ENCODE measurements at places on chromosomes 3 and 15.

DNA sequence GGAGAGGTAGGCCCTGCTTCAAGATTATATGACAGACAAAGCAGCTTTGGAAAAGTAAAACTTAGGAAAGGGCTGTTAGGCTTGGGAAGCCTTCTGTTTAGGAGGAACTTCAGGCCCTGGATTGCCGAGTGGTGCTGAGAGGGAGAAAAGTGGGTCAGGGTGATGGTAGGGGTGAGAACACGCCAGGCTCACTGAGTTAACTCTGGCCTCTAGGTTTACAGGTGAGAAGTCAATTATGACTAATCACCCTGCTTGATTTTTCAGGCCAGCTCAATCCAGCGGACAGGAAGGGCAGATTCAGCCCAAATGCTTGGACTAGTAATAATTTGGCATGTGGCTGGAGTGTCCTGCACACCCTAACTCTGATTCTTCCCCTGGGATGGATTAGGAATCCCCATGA, 365.1 kb upstream of the LMCD1 start:
- DNase-seq, result no peak

DNA sequence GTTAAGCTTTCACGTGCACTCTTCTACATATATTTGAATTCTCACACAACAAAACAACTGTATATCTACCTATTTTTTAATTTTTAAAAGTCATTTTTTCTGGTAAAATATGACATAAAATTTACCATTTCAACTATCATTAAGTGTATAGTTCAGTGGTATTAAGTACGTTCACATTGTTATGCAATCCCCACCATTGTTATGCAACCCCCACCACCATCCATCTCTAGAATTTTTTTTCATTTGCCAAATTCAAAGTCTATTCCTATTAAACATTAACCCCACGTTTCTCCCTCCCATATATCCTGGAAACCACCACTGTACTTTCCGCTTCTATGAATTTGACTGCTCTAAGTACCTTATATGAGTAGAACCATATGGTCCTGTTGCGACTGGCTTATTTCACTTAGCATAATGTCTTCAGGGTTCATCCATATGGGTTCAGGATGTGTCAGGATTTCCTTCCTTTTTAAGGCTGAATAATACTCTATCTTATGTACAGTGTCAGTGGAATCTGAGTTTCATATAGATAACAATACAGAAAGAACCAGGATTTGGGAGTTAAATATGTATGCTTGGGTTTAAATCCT, 279.2 kb downstream of the DOCK3 start:
- no peak for DNase-seq

DNA sequence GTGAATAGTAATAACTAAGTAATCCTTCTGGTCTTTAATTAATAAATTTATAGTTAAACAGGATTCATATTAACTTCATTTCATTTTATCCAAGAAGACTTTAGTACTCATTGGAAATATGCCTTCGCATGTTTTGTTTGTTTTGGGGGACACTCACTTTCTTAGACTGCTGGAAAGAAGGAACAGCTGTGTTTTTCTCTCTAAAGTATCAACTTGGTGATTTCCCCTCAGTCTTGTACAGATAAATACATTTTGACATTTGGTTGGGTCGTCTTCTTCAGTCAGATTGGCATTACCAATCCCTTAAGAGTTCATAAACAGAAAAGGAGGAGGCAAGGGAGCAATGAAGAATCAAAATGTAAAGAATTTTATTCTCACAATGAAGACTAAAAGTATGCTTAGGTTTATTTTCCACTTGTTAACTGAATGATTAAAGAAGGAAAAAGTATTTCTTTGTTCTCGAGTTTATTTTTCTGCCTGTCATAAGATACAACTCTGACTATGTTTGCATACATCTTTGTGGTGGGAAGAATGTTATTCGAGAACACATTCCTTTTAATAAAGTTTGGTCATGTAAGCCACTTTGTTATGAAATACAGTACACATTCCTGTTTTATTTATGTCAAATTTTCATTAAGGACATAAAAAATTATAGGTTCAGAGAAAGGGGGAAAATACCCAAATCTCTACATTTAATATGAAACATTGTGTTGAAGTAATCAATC, 140.2 kb downstream of the GMNC start:
- DNase-seq, result no peak

GRCh38 chr15:89112341-89112971, 24.2 kb downstream of the ABHD2 start:
- no peak for DNase-seq

- DNase-seq, result no peak
Observed at GRCh38 chr15:69544365-69545113, 91.9 kb downstream of the RPLP1 start.

GRCh38 chr15:80402339-80402738, 1.8 kb upstream of the ARNT2 start:
- no peak for DNase-seq

- no peak for DNase-seq
Observed at GRCh38 chr15:67724691-67725375, 100.5 kb upstream of the SKOR1 start.

DNA sequence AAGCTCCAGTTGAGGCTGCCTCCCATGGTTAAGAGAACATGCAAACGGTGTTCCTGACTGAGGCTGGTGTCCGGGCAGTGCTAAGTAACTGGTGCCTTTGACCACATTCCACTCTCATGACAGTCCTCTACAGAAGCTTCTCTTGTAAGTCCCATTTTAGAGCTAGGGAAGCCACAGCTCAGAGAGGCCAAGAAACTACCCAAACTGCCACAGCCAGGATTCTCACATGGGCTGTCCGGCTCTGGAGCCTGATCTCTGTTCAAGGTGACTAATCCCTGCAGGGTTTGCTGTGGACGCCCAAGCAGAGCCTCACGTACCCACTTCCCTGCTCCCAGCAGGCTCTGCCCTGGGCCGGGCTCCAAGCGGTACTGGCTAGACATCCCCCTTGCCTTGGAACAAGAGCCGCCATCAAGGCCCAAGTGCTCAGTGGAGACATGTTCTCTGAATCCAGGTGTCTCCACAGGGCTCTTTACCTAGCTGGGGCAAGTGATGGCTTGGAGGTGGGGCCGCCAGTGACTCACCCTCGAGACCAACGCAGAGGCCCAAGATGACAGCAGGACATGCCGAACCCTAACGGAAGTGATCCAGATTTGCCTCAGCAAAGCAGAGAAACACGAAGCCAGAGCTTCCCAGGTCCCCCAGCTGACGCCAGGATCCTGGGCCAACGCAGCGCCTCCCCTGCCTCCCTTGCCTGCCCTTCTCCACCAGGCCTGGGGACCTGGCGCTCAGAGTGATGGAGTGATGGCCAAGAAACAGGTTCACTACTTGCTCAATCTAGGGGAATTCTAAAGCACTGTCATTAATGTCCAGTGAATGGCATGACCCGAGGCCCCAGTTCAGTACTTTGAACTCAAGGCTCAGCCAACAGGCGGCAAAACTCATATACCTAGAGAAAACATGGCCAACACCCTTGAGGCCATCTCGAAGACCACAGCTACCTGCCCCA, 24.4 kb downstream of the KLHL25 start:
- no peak for DNase-seq

DNA sequence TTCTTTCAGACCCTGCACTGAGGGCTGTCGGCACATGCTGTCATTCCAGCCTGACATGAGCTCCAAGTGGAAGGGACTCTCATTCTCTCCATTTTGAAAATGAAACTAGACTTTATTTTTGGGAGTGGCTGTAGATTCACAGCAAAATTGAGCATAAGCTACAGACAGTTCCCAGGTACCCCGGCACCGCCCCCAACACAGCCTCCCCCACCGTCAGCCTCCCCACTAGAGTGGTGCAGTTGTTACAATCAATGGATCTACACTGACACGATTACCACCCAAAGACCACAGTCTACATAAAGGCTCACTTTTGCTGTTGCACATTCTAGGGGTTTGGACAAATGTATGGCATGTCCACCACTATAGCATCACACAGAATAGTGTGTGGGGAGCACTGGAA, 29.5 kb upstream of the FGD5 start:
- no peak for DNase-seq

DNA sequence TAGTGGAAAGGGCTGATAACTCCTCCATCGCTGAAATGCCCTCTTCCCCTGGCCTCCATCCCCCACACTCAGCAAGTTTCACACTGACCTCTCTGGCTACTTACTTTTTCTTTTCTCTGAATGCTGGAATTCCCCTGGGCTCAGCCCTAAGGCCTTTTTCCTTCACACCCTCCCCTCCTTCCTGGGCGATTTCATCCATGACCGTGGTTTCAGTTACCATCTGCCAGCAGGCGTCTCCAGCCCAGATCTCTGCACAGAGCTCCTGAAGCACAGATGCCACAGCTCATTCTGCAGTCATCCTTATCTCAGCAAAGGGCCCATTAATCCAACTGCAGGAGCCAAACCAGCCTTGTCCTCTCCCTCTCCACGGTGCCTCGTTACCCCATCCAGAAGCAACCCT, 114.0 kb downstream of the RFTN1 start:
- no peak for DNase-seq

- DNase-seq, result no peak
Observed at GRCh38 chr3:172569128-172570008, 46.1 kb upstream of the TNFSF10 start.

DNA sequence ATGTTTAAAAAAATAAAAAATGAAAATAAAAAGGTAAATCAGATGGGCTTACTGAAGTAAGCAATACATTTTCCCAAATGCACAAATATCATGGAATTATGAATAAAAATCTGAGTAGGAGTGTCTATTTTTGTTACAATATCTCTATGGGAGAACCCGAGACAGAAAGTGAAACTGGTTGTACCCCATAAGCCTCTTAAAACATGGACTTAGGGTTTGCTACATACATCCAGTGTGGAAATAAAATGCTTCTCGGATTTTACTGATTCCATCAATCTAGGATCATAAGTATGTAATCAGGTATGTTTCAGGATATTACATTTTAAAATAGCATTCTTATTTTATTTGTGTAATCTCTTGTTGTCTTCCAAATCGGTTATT, 177.8 kb upstream of the CDIN1 start:
- no peak for DNase-seq

DNA sequence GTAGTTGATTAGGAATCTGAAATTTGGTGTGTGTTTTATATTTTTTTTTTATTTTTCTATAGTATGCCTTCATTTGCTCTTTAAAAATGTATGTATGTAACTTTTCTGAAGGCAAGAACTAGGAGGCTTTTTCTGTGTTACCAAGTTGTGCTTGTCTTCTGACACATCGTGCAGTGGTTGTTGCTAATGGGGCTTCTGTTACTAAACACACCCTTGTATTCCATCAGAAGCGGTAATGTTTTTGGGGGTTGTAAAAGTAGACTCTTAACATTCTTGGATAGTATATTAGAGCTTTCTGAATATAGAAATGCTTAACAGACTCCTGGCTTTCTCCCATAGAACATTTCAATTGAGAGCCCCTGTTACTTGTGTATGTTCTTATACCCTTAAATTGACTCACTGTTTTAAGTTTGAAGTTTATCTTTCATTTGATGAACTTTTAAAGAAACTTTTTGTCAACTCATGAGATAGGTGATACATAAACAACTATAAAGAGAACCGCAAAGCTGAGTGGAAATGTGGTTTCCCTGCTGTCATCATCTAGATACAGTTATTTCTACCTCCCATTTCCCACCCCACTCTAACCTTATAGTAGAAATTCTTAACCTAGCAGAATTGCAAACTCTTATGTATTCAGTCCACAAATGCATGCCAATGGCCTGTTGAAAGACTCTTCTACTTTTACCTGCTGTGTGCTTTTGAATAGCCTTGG, 2.5 kb downstream of the TIPARP start:
- DNase-seq, result no peak

DNA sequence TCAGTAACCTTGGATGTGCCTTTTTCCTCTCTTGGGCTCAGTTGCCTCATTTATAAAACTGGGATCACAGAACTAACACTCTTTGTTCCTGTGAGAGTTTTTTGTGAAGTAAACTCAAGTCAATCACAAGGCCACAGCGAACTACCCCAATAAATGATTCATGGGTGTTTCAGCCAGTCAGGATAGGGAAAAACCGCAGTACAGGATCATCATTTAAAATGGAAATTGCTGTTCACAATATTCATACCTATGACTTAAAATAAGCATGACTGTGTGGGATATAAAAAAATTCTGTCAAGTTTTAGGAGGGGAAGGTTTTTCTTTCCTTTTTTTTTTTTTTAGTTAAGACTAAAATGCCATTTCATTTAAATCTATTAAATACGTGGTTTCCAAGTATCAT, 238.1 kb downstream of the CHST2 start:
- DNase-seq, result no peak

DNA sequence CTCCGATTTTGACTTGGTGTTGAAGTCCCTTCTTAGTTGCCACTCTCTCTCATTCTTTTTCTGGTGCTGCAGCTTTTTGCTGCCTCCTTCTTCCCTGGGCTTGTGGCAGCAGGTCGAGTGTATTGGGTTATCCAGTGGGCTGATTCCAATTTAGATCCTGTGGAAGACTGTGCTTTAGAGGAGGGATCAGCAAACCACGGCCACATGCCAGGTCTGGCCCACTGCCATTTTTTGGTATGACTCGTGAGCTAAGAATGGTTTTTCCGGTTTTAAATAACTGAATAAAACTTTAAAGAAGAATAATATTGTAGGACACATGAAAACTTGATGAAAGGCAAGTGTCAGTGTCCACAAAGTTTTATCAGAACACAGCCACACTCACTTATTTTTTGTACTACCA, 330.5 kb downstream of the ROBO2 start:
- DNase-seq, result no peak

All from stimulated activated CD4-positive, alpha-beta T cell treated with anti-CD3 and anti-CD28 coated beads, Interleukin-12 subunit alpha, Interleukin-12 subunit beta, amount 100 ng/mL, for 4 hours (primary cell).